M059J (cell line): ENCODE measurements at places on chromosomes 12 and 14. TPM values are rescaled to one million over a fixed set of nuclear protein-coding genes. Genes with fewer than 3 reads are reported as not detected.

DNA sequence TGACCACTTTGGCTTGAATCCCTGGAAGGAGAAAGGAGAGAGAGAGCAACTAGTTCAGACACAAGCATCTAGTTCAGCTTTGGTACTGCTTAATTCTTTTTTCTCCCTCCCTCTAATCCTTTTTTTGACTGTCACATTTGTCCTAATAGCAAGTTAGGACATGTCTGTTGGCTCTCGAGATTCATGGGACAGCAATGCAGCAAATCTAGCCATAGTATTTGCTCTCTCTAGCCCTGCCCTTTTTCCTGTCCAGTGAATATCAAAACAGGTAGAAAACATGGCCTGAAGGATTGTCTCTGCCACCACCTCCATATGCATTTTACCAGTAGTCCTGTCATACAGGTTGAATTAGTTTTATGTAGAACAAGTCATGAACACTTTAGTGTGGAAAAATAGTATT, 116.4 kb downstream of the PTPRB start:
- DNase-seq: no peak

- no peak for DNase-seq
Measured at GRCh38 chr14:96096639-96097610, 57.8 kb downstream of the C14orf132 start.

Gene MANSC4
- total RNA-seq: not detected in 2 replicates

Gene AKAP6
- 27.4 and 40.6 TPM in 2 replicates for total RNA-seq

DNA sequence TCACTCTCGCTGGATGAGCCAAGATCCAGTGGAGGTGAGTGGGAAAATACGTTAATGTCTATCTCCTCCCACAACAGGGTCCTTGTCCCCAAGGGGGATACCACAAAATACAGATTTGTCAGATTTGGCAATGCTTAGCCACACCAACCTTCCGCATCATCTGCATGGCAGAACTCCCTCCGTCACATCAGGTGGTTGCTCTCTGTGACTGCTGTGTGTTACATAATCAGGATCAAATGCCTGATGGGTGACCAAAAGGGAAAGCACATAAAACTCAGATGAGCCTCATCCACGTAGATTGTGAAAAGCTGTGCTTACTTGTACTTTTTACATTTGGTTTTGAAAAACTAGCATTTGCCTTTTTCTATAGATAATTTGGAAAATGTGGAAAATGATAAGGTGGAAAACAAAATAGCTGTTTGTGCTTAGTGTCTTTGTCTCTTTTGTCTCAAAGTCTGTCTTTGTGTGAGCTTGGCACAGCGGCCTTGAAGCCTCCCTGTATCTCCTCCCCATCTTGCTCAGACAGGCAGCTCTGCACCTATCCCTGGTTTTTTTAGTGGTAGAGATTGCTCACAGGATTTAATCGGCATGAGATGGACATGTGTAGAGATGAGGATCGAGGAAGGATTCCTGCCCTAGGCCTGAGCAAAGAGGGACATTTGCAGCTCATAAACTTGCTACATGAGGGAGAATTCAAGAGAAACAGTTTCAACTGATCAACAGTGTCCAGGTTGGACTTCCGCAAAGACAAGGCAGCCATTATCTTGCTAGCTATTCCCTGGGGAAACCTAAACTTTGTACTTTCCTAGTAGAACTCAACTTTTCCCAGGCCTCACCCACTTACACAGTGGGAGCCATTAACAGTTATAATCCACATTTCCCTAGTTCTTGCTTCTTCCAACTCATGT, 3.6 kb upstream of the FGF6 start:
- DNase-seq: no peak

- DNase-seq: no peak
Measured at GRCh38 chr14:68020493-68020892, 200.9 kb downstream of the RAD51B start.

GRCh38 chr14:78631551-78631950, 461.4 kb downstream of the NRXN3 start:
- DNase-seq: no peak

Gene AMDHD1
- 1.5 TPM in 1 of 2 replicates, not detected in the other for total RNA-seq

DNA sequence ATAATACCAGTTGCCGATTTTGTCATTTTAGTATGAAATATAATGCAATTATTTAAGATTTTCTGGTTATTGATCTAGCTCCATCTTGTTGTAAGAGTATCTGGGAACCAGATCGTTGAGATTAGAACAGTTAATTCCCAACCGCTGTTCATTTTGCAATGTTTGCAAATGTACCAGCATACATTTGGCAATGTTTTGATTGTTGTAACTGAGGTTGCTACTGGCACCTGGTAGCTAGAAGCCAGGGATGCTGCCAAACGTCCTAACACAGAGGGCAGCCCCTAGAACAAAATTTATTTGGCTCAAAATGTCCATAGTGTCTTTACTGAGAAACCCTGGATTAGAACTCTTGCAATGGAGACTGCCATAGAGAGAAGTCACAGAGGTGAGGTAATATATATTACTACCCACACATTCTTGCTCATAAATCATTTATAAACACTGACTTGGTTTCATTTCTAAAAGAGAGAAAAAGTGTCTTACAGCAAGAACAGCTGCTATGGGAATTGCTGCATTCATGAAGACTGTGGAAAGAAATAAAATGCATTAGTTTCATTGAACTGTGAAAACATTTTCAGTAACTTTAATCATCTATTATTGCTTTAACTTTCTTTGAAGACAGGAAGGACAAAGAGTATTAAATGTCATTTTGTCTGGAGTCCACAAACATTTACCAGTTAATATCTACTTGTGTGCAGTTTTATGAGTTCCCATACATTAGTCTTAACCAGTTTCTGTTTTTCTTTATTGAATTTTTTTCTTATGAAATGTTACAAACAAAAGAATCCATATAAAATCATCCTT, 46.2 kb downstream of the ABCC9 start:
- DNase-seq: no peak

DNA sequence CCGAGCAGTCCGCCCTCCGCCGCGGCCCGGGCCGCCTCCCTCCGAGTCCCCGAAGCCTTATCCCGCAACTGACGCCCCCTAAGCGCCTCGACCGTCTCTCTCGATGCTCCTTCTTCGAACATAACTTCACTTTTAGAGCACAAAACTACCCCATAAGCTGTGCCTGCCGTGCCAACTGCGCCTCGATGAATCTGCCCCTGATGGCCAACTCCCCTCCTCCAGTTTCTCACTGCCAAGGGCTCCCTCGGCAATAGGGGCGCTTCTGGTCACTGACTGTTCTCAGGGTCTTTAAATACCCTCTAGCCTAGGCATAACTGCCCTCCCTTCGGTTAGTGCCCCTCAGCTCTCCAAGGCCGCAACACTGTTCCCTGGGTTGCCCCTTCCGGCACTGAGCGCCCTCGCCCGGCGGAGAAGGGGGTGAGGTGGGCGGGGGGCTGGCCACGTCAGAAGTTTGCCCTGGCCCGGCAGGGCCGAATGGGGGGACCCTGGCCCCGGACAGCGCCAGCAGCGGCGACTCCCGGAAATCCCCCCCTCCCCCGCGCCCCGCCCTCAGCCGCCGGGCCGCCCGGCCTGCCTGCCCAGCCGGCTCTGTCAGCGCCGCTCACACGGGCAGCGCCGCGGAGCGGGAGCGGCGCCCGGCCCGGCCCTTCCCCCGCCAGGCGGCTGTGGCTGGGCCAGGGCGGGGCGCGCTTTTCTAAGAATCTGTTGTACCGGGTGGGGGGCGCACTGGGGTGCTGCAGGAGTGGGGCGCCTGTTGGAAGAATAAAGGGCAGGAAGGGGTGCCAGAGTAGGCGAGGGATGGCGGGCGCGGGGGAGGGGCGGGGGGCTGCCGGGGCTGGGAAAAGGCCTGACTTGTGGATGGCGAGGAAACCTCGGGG, 10.6 kb downstream of the RARG start:
- peak; percentile 79 for DNase-seq

DNA sequence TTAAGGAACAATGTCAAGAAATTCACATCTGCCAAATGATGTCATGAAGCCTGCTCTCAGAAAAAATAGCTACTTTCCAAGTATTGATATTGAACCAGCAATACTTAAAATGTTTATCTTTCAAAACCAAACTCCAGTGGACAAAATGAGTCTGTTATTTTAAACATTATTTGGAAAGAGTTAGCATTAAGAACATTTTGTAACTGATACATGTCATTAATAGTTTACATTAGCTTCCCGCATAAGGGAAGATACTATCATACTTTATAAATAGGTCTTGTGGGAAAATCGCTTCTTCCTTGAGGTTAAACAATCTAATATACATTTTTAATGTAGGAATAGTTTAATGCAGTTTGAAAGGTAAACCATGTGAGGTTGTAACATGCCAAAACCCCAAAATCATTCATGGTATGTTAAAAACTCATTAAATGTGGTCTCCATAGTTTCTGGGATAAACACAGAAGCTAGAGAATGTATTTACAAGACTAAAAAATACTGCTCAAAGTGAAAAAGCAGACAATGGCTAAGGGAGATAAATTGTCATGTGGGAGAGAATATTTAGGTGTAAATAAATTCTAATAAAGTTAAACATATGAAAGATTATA, 73.4 kb upstream of the ATP2B1 start:
- DNase-seq: no peak

GRCh38 chr14:61470261-61470960, 149.0 kb downstream of the PRKCH start:
- DNase-seq: peak; percentile 97

Gene KRT2
- not detected in 2 replicates for total RNA-seq

GRCh38 chr12:82665142-82665923, 21.4 kb upstream of the TMTC2 start:
- no peak for DNase-seq

Gene KRT75
- 0.02 TPM in 1 of 2 replicates, not detected in the other for total RNA-seq

DNA sequence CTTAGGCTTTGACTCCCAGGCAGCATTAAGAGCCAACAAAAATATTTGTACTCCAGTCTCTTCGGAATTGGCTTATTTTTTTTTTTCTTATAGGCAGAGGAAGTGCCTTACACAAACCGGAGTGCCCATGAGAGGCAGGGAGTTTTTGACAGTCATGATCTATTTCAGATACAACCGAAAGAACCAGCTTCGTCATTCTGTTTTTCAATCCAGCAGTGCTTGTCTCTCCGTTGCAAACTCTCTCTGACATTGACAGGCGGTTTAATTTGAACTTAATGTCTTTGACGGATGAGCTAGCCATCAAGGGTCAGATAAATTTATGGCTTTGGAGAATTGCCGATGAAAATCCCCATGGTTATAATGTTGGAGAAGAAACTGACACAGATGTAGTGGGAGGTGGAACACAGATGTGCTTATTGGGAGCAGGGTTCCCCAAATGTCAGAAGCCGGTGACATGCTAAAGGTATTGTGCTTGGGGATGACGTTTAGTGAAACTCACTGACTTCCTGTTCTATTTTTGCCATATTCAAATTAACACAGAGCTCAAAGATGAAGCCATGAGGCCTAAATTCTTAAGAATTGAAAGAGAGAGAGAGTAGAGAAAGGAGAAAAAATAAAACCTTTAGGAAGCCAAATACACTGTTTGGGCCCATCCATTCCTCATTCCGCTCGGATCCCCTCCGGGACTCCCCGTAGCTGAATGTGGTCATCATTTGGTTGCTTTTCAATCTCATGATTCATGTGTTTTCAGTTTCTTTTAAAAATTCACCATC, 59.7 kb downstream of the PLXNC1 start:
- DNase-seq: no peak

Gene TTC9
- total RNA-seq: 0.07 and 1.3 TPM in 2 replicates

Gene HPD
- 2.3 and 3.7 TPM in 2 replicates for total RNA-seq

Gene SH2B3
- total RNA-seq: 31.5 and 48.6 TPM in 2 replicates

- peak; percentile 17 for DNase-seq
Measured at GRCh38 chr12:103827911-103828391, 13.1 kb downstream of the NT5DC3 start.

Gene TAS2R19
- total RNA-seq: 0.22 TPM in 1 of 2 replicates, not detected in the other

DNA sequence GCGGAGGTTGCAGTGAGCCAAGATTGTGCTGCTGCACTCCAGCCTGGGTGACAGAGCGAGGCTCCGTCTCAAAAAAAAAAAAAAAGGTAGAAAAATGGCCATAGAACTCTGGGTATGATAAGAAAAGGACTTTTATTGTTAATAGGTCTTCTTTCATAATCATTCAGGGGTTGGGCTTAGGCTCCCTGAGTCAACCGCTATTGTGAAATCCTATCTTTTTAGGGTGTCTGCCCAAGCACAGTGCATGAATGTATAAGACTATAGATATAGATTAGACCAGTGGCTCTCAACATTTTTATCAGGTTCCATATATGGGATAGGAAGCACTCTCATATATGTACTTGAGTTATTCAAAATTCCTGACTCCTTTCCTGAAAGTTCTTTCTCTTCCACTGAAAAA, 48.7 kb upstream of the USP15 start:
- DNase-seq: no peak

Gene RNU4-1
- total RNA-seq: under 0.01 TPM in 1 of 2 replicates, not detected in the other

- DNase-seq: peak; percentile 16
Measured at GRCh38 chr14:77409131-77409533, 14.2 kb downstream of the NOXRED1 start.

Gene C12orf56
- total RNA-seq: not detected in 2 replicates

- peak; percentile 95 for DNase-seq
Measured at GRCh38 chr12:114936148-114937079, 252.4 kb upstream of the TBX3 start.

Gene NPFF
- not detected in 2 replicates for total RNA-seq

- no peak for DNase-seq
Measured at GRCh38 chr12:27915021-27915420, 57.5 kb downstream of the PTHLH start.

Gene PPP1R13B
- 1.6 and 3.1 TPM in 2 replicates for total RNA-seq

- peak; percentile 45 for DNase-seq
Measured at GRCh38 chr12:25130741-25131188, 64.2 kb downstream of the DNAI7 start.

DNA sequence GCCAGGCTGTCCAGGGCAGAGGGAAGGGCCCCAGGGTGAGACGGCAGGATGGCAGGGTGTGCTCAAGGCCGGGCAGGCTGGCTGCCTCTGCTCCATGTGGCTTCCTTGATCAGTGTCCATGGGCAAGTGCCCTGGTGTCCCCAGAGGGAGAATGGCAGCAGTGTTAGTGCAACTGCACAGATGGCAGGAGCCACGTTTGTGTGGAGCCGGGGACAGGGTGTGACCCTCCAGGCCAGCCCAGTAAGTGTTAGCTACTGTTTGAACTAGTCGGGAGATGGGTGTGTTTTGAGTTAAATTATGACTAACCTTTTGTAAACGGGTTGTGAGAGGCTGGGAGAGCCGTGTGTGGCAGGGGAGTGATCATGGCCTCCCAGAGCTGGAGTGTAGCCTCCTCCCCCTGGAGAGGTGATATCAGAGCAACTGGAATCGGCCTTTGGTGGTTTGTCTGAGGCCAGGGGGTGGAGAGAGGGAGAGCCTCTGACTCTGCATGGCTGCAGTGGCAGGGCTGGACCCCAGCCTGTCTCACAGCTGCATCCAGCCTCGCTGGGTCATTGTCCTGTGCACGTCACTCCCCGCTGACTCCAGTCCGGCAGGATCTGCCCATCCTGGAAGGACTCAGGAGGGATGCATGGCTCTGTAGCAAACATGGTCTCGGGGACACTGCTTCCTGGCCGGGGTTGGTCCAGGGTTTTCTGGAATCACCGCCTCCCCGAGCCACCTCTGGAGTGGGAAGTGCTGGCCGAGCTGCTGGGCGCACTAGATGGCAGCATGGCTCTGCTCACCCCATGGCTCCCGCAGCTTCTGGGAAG, 27.8 kb downstream of the AACS start:
- no peak for DNase-seq

GRCh38 chr14:49945448-49946319, 52.8 kb downstream of the ARF6 start:
- DNase-seq: peak; percentile 42

Gene AICDA
- not detected in 2 replicates for total RNA-seq
